Esophagus muscularis mucosa (tissue), 4 donors: ENCODE measurements at places on chromosomes 7 and 10. TPM values are rescaled to one million over a fixed set of nuclear protein-coding genes. Genes with fewer than 3 reads are reported as not detected.

TMEM229A gene
- not detected for total RNA-seq

DENND11 gene
- 15.4 TPM for total RNA-seq

RALA gene
- total RNA-seq: 12.3 TPM

DNA sequence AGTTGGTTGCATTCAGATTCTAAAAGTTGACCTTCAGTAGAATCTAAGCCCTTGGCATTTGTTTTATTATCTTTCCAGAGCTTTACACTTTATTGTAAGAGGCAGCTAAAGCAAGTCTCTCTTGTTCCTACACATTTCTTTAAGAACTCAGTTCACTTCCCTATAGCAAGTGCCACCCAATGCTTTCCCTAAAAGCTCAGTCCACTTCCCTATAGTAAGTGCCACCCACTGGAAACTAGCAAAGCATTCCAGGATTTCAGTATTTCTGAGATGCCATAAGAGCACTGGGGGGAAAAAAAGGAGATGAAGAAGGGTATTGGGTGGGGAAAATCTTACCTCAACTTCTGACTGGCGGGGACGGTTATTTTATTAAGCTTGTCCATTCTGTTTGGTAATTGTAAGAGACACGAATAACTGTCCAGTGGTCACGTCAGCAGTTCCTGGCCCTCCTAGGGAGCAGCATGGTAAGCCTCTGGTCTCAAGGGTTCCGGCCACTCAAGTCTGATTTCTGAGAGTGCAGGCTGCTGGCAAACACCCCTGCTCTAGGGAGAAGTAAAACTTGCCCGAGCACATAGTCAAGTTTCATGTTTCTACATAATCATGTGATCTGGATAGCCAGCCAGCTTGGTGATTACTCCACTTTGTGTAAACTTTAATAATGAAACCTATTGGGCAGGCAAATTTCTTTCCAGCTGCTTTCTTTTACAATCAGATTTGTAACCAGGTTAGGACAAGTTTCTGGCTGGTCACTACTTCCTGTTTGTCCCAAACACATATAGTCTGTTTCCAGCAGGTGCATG is at the start of gene BLNK:
Gene BLNK, minus strand, starts transcription at position 554 of the 800 bp plus-strand sequence. Its CDS starts 171 bp downstream, at position 383.
- no peak for DNase-seq

DNA sequence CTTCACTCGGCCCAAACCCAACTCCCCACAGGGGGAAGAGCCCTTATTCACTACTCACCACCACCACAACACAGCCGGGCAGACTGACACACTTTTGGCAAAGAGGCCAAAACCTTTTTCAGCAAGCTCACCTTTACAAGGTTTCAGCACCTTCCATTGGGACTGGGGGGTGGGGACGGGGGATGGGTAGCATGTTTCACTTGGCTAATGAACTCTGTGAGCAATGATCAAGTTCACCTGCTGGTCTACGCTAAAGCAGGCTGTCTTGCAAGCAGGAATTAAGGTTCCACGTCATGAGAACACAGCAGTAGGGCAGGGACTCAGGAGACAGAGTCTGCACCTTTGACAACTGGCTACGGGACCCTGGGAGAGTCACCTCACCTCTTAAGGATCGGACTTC is 7.0 kb downstream of the FAM53B start:
- DNase-seq: peak; percentile 75
